DMS153 (cell line): ENCODE measurements at places on chromosomes 13 and 19.

DNA sequence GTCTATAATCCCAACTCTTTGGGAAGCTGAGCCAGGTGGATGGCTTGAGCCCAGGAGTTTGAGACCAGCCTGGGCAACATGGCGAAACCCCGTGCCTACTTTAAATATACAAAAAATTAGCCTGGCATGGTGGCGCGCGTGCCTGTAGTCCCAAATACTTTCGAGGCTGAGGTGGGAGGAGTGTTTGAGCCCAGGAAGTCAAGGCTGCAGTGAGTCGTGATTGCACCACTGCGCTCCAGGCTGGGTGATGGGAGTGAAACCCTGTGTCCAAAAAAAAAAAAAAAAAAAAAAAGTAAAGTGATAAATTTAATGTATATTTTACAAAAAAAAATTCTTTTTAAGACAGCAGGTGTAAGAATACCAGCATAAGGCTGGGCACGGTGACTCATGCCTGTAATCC is 17.6 kb downstream of the TMEM38A start:
- DNase-seq: no peak

DNA sequence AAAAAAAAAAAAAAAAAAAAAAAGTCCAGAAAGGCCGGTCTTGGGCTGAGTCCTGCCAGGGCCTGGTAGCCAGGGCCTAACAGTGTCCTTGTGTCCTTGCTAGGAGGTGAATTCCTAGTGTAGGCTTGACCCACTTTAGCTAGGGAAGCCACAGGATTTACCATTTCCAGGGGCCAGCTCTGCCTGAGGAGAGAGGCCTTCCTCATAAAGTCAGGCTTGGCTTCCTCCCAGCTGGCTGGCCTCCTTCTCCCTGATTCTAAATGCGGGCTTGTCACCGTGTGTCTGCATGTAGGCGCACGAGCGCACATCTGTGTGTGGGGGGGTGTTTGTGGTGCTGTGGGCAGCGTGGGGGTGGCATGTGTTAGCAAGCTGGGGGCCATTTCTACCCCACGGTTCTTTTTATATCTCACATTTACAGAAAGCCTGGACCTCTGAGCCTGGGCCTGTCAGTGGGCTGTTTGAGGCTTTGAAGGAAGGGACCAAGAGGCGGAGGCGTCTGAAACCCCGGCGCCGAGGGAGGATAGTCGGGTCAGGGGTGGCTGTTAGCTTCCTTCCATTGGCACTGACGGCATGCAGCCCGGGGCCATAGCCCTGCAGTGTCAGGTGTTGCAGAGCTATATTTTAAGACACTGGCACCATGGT is 31.7 kb downstream of the IER2 start:
- DNase-seq: no peak

DNA sequence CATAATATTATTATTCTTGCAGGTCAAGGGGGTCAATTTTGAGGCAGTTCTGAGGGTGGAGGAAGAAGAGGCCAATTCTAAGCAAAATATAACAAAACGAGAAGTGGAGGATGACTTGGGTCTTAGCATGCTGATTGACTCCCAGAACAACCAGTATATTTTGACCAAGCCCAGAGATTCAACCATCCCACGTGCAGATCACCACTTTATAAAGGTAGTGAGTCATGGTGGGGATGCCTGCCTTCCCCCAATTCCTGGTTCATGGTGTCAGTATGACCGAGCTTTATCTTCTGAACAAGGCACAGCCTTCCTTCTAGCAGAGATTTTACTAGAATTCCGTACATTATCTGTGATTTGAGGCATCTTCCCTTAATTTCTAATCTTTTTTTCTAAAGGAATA is 9.4 kb upstream of the DCUN1D2 start:
- DNase-seq: no peak

DNA sequence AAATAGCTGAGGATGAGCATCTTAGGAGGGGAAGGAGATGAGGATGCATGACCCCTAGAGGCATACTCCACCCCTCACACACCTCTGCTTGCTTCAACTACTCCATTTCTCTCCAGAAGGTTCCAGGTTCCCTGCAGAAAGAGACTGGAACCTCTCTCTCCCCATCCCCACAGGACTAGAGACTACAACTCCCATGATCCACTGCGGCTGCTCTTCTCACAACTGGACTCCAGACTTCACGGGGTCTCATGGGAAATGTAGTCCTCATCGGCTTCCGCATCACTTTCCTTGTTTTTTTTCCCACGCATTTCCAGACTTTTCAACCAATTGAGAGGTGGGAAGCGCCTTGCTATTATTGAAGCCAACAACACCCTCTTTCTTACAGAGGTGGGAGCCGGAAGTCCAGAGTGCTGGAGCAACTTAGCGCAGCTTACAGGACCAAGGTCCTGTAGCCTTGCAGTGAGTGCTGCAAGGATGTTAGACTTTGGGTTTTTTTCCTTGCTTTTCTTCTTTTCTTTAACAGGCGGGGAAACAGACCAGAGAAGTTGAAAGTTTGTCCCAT is 13.9 kb upstream of the CACNG6 start:
- peak; percentile 39 for DNase-seq

- peak; percentile 2 for DNase-seq
These were observed 1.1 kb downstream of the ZNF850 start for GRCh38 chr19:36771261-36772231.
